Fibroblast of lung (primary cell): ENCODE measurements at places on chromosomes 1 and 21. TPM values are rescaled to one million over a fixed set of nuclear protein-coding genes. Genes with fewer than 3 reads are reported as not detected.

DNA sequence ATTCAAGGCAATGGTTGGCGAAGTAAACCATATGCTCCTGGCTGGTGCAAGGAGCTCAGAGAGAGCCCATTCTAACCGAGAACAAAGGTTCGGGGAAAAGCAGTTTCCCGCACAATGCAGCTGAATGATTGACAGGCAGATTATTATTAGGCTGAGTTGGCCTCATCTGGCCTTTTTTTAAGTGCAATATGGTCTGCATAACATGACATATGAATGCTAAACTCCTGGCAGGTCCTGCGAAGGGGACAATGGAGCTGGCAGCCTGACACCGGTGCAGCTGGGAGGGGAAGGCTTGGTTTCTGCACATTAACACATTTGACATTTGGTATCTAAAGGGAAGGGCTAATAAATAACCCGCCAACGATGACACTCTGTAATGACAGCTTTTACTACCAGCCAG is 92.0 kb downstream of the MIS18A start:
- DNase-seq = no peak

GRCh38 chr1:32755810-32756159 is 53.2 kb upstream of the SYNC start:
- DNase-seq = no peak

Gene PTPN14
- total RNA-seq = 34.9 and 56.1 TPM in 2 replicates

- peak; percentile 36 for DNase-seq
These were observed 15.5 kb upstream of the GSTM4 start for GRCh38 chr1:109640285-109640865.

- peak; percentile 83 for DNase-seq
These were observed 38.3 kb upstream of the F3 start for GRCh38 chr1:94579876-94580294.

Gene OR2C3
- not detected in 2 replicates for total RNA-seq

Gene CD84
- under 0.01 TPM in 1 of 2 replicates, not detected in the other for total RNA-seq

Gene DNAH14
- 16.7 and 19.7 TPM in 2 replicates for total RNA-seq

Gene SLAMF9
- not detected in 2 replicates for total RNA-seq

DNA sequence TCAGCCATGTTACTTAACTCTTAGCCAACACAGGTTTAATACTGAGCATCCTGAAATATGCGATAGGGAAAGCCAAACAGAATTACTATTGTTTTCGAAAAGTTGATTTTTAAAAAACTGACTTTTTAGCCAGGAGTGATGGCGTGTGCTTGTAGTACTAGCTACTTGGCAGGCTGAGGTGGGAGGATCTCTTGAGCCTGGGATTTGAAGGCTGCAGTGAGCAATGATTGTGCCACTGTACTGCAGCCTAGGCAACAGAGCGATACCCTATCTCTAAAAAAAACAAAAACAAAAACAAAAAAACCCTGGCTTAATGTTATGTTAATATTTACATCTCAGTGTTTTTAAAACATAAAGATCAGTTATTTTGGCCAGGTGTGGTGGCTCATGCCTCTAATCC is 16.7 kb downstream of the NMNAT1 start:
- DNase-seq = no peak

Gene NUDT4B
- 7.1 and 15.9 TPM in 2 replicates for total RNA-seq

Gene LCE1B
- total RNA-seq = not detected in 2 replicates

DNA sequence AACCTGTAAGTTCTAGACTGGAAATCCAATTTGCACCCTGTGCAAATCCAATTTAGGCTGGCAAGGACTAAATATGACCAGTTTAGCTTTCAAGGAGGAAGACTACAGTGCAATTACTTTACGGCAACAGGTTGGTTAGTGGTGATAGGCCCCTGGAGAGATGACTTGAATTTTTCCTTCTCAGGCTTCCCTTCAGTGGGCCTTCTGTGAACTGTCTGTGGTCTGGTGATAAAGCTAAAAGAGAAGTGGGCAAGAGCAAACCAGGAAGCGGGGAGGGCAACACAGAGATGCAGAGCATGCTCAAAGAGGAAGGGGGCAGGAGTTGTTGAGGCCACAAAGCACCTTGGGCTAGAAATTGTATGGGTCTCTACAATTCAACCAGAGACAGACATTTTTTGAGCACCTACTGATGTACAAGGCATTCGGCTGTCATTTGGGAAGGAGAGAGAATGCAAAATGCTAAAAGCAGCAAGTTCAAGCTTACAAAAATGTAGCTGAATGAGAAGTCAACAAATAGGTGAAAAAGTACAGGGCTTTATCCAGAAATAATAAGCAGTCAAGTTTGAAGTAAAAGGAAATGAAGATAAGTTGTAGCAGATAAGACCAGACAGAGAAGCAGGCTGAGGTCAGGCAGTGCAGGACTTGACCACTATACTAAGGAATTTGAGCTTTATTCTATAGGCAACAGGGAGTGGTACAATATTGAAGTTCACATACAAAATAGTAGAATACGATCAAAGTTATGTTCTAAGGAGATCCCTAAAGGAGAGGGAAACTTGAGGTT is 23.9 kb downstream of the INPP5B start:
- no peak for DNase-seq

Gene SLC9C2
- not detected in 2 replicates for total RNA-seq

Gene DPT
- total RNA-seq = 4.1 and 13.6 TPM in 2 replicates

Gene B3GALT2
- under 0.01 and 1.3 TPM in 2 replicates for total RNA-seq

DNA sequence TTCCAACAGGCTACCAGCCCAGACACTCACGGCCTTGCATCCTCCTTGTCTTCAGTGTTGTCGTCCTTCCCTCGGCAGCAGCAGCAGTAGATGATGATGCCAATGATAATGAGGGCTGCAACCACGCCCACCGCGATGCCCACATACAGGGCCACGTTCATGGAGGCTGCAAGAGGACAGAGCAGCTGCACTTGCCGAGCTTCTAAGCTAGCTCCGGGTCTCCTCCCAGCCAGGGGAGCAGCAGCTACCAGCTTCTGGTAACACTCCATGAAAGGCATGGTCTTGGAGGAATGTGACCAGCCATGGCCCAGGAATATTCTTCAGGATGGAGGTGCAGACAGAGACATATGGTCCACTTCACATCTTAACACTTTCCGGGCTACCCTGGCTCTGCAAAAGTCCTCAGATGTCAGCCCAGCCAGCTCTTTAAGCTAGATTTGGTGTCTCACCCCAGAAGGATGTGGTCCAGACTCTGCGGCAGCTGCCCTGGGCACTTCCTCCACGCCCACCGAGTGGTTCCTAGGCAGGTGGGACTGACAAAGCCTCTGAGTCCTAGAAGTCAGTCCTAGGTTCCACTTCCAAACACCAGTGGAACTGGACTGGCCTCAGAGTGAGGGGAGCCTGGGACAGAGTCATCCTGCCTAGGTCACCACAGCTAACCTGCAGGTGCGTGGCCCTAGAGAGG is 35.1 kb downstream of the GPA33 start:
- no peak for DNase-seq

Gene VASH2
- total RNA-seq = 0.17 and 1.0 TPM in 2 replicates

- DNase-seq = no peak
These were observed 1.3 kb upstream of the LRRC3 start for GRCh38 chr21:44454058-44454457.

GRCh38 chr1:158149577-158150269 is 31.0 kb upstream of the CD1D start:
- peak; percentile 91 for DNase-seq

- no peak for DNase-seq
These were observed 162.9 kb upstream of the GJB5 start for GRCh38 chr1:34591751-34592629.

DNA sequence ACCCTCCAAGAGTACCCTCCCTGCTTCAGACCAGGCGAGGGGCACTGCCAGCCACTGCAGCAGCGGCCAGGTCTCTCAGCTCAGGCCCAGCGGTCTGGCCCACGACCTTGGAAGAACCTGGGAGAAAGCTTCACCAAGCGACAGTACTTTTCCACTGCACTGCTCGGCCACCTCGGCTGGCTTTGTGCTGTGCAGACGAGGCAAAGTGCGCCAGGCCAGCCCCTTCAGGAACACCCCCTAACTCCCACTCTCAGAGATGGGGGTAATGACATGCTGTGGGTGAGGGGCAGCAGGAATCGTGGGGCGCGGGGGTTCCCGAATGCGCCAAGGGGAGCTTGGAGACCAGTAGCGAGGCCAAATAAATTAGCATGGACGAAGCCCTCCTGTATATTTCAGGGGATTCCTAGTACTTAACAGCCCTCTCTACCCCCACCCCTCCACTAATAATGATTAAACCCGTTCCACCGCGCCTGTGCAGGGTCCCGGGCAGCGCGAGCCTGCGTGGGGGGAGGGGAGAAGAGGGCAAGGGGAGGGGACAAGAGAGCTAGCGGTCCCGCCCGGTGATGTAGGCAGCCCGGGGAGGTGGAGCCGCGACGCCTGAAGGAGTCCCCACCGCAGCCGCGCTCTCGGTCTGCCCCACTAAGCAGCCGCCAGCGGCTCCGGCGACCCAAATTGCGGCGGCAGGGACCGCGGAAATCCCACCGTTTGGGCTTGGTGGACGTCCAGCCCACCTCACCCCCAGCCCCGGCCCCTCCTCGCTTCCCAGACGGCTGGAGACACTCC is at the start of gene FAM43B:
FAM43B (plus strand) TSS at position 629 of the 783 bp plus-strand sequence. CDS start 401 bp downstream, outside the sequence.
- peak; percentile 58 for DNase-seq

GRCh38 chr21:42983103-42983502 is 8.7 kb downstream of the PKNOX1 start:
- peak; percentile 42 for DNase-seq

DNA sequence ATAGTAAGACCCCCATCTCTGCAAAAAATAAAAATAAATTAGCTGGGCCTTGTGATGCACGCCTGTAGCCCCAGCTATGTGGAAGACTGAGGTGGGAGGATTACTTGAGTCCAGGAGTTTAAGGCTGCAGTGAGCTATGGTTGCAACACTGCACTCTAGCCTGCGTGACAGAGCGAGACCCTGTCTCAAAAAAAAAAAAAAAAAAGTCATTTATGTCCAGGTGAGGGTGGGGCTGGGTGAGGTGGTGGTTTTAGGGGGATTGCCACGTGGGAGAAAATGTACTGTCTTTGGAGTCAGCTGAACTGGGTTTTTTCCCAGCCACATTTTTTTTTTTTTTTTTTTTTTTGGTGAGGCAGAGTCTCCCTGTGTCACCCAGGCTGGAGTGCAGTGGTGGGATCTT is 6.7 kb downstream of the PIK3CD start:
- no peak for DNase-seq

DNA sequence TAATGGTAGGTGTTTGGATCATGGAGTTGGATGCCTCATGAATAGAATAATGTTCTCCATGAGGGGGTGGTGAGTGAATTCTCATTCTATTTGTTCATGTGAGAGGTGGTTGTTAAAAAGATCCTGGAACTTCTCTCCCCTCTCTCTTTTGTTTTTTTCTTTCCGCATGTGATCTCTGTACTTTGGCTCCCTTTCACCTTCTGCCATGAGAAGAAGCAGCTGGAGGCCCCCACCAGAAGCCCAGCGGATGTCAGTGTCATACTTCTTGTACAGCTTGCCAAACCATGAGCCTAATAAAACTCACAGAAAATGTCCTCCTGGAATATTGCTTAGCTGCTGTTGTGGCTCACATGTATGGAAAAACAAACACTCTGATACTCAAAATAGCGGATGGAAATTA is 1212.3 kb upstream of the NCAM2 start:
- no peak for DNase-seq

- peak; percentile 2 for DNase-seq
These were observed 100.4 kb upstream of the BRINP3 start for GRCh38 chr1:190578017-190578416.

Gene MYBPH
- 0.17 and 0.26 TPM in 2 replicates for total RNA-seq

DNA sequence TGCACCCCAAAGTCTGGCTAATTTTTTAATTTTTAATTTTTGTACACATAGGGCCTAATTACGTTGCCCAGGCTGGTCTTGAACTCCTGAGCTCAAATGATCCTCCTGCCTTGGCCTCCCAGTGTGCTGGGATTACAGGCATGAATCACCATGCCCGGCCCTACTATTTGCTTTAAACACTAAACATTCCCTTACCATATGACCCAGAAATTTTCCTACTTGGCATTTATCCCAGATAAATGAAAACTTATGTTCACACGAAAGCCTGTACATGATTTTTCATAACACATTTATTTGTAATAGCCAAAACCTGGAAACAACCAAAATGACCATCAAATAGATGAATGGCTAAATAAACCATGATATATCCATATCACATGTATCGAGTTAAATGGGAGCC is 35.8 kb downstream of the NDUFS5 start:
- DNase-seq = peak; percentile 62

DNA sequence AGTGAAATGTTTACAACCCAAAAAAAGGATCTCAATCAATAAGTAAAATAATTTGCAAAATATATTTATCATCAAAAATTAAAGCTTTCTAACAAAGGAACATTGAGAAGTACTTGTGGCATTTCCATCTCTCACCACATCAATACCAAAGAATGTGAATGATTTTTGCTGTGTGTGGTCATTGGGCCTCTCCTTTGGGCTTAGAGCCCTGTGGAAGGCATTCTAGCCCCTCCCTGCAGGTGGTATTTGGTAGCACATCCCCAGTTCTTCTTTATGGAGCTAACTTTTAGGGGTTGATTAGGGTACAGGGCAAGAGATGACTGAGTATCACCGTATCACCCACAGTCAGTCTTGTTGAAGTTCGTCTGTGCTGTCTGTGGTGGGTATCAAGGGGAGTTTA is 294.1 kb upstream of the SGIP1 start:
- DNase-seq = peak; percentile 40

GRCh38 chr21:44767834-44768831 is 33.5 kb downstream of the UBE2G2 start:
- no peak for DNase-seq

DNA sequence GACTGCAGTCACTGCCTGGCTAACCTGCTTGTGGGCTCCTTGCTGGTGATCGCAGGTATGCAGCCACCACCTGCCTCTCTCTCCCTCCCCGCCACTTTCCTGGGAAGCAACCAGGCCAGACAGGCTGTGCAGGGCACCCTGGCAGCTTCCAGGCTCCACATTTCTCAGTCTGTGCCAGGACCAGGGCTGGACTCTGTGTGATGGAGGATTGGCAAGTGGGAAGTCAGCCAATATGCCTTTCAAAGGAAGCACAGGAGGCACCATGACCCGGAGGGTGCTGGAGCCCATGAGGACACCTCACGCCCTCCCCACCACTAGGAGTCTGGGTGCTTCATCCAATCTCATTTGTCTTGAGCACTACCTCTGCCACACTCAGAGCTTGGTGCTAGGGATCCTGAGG is 15.8 kb upstream of the DISP3 start:
- no peak for DNase-seq
